ENCODE measurements at places on chromosomes 3 and 15.

- DNase-seq, result no peak
These were observed 107.7 kb downstream of the OSBPL10 start for GRCh38 chr3:31873254-31873820.

DNA sequence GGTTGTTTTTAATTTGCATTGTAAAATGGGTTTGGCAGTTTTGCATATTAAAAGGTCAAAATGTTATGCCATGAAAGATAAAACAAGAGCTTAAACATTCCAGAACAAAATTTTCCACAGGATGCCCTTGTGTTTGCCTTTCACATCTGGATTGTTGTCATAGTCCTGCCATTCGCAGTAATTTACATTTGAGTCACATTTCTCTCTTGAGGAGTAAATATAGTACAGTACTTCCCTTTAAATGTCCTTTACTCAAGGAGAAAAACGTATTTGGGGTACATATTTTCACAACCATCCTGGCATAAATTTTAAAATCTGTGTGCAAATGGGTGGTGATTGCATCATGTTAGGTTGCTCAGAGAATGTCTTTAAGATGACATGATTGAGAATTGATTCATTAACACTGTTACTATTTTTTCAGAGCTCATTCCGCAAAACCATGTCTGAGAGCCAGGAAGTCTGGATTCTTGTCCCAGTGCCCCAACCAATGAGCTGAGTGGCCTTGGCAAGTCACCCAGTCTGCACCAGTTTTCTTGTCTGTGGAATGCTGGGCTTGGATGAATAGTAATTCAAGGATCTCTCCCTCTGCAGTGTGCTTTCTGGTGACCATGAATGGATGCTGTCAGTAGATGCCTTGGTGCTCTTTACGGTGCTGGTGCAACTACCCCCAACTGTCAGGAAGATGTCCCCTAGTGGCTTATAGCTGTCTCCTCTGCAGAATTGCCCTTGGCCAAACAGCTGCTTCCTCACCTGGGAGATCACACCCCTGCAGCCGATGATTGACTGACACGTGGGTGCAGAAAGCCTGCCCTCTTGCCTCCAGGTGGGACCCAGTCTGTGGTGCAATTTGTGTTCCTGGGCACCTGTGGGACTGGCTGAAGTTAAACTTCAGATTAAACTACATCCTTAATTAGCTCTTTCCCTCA, 43.0 kb downstream of the ABHD5 start:
- DNase-seq, result no peak

DNA sequence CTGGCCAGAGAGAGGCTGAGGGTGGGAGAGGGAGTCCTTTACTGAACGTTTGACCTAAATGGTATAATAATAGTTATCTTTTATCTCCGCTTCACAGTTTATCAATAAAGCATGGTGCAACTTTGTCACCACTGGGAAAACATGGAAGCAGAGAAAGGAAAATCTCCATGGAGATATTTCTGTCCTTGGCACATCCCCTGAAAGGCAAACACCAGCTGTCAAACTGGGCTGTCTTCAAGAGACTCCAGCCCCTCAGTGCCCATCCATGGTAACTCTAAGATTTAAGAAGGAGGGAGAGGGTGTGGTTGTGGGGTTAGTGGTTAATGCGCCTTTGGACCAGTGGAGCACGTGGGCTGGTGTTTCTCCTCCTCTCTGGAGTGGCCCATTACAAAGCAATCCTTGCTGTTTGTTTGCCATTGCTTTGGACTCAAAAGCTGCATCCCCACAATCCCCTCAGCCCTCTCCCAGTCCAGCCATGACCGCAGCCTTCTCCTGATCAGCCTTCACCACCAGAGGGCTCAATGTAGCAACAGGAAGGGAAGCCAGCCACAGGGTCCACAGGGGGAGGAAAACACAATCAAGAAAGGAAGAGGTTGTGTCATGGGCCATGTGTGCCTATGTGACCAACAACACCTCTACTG, 38.2 kb upstream of the FAM174B start:
- DNase-seq, result no peak

GRCh38 chr3:61451841-61452240, 109.5 kb upstream of the PTPRG start:
- DNase-seq, result no peak

DNA sequence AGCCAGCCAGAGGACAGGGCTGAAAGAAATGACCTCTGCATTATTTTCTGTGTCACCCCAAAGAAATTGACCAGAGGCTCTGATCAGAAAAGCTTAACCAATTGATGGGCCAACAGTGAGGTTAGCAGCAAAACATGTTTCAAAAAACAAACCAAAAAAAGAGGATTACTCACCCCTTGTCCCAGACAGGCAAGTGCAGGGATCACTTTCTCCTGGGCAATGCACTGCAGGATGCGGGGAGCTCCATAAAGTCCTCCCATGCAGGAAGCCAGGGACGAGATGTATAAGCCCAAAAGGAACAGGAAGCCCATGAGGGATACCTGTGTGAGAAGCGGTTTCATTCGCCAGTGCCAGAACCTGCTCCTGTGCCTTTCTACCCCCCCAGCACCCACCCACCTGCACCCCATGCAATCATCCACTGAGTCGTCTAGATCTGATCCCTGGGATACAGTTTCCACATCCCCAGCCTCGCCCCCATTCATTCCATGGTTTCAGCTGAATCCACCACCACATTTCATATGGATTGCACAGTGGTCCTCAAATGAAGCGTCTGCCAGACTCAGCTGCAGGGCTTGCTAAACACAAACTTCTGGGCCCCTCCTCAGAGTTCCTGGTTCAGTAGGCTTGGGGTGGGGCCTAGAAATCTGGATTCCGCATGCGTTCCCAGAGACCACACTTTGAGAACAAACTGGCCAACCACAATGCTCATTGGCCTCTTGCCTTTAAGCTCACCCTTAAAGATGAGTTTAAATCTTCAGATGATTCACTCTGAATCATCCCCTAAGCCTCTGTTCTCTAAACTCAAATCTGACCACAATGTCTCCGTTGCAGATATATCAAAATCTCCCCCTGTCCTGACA, 54.4 kb upstream of the HEG1 start:
- no peak for DNase-seq

DNA sequence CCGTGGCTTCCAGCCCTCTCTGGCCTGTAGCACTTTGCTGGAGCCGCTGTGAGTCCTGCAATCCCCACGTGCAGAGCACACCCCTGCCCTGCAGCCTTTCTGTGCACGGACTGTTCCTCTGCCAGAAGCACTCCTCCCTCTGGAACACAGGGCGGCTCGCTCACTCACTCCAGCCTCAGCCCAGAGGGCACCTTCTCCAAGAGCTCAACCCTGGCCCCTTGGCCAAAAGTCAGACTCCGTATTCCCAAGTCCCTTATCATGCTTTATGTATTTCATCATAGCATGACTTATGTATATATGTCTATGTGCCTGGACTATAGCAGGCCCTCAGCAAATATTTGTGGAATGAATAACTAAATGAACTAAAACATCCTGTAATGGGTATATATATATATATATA, 63.2 kb downstream of the ASB7 start:
- DNase-seq, result no peak

GRCh38 chr3:68088216-68088615, 433.8 kb upstream of the SUCLG2 start:
- DNase-seq, result no peak

- DNase-seq, result no peak
These were observed 19.5 kb upstream of the CMTM7 start for GRCh38 chr3:32372213-32372490.

Measured in occipital lobe (tissue), 3 donors.